ENCODE measurements at places on chromosomes 2 and 18. TPM values are rescaled to one million over a fixed set of nuclear protein-coding genes. Genes with fewer than 3 reads are reported as not detected.

- no peak for DNase-seq
- H3K36me3 ChIP-seq, result no peaks in the 10 kb centered on the region
- H3K27me3 ChIP-seq, result peaks cover 87% of the 10 kb centered on the region
- no peaks in the 10 kb centered on the region for H3K4me1 ChIP-seq
- H3K27ac ChIP-seq, result no peak overlapping the region
Measured at GRCh38 chr2:60536746-60537145, 16.7 kb downstream of the BCL11A start.

DNA sequence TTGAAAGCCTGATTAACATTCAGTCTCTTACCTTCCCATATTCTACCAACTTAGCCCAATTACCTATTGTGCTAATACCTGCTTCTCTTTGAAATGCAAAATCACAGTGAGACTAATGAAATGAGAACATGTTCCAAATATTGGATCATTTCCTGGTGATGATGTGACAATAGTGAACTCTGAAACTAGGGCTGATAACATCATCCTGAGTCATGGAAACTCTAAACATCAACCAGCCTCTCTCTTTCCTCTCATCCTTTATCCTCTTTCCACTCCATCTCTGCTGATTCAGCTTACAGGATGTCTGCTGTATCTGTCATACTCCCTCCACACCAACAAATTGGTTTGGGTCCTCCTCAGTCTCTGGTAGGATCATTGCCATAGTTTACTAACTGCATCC, 98.8 kb upstream of the NCKAP5 start:
- no peak overlapping the region for H3K4me3 ChIP-seq
- H3K4me1 ChIP-seq, result no peaks in the 10 kb centered on the region
- H3K27ac ChIP-seq, result no peak overlapping the region
- no peaks in the 10 kb centered on the region for H3K27me3 ChIP-seq
- DNase-seq, result no peak

- peak overlapping the region; percentile 76 for H3K4me3 ChIP-seq
- no peaks in the 10 kb centered on the region for H3K36me3 ChIP-seq
- no peaks in the 10 kb centered on the region for H3K27me3 ChIP-seq
- DNase-seq, result peak; percentile 57
- no peaks in the 10 kb centered on the region for H3K4me1 ChIP-seq
- H3K27ac ChIP-seq, result peak overlapping the region; percentile 17
Measured at GRCh38 chr2:178522950-178523595, 42.8 kb downstream of the PLEKHA3 start.

DNA sequence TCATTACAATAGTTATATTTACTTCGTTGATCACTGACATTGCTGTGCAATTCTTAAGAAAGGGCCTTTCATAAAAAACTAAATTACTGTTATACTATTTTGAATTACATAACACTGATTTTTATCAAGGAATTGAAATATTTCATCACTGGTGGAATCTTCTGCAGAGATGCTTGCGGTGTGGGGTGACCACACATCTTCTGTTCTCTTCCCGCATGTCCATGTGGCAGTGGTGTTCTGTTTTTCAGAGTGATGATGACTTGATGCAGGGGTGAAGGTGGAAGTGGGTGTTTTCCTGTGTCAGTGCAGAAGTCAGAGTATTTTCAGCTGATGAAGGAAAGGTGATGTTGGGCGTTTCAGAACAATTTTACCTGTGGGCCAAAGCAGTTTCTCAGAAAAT, 7.0 kb downstream of the CNDP2 start:
- H3K4me1 ChIP-seq, result no peaks in the 10 kb centered on the region
- no peak for DNase-seq
- no peak overlapping the region for H3K27ac ChIP-seq
- no peak overlapping the region for H3K4me3 ChIP-seq
- no peaks in the 10 kb centered on the region for H3K27me3 ChIP-seq

DNA sequence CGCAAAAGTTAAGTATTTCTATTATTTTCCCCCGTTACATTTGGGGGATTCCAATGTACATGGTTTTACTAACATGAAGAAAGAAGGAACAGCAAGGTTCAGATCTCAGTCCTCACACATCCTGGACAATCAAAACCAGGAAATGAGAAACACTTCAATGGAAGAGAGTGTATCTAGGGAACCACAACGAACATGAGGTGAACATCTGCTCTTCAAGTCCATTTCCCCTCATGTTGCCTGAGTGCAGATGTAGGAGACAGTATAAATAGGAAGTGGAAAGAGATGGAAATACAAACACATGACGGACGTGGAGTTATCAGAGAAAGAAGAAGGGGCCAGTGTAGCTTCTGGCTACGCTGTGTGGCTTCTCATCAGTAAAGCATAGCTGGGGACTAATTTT, 52.6 kb downstream of the CHN1 start:
- H3K27ac ChIP-seq, result no peak overlapping the region
- H3K36me3 ChIP-seq, result no peaks in the 10 kb centered on the region
- DNase-seq, result no peak
- no peaks in the 10 kb centered on the region for H3K27me3 ChIP-seq
- H3K4me3 ChIP-seq, result no peak overlapping the region
- no peaks in the 10 kb centered on the region for H3K4me1 ChIP-seq

DNA sequence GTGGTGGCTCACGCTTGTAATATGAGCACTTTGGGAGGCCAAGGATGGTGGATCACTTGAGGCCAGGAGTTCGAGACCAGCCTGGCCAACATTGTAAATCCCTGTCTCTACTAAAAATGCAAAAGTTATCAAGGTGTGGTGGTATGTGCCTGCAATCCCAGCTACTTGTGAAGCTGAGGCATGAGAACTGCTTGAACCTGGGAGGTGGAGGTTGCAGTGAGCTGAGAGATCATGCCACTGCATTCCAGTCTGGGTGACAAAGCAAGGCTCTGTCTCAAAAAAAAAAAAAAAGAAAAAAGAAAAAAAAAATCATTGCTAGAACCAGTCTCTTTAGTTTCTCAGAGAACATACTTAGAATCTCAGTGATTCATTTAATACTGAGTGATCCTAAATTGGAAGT, 217.1 kb downstream of the DYM start:
- H3K4me1 ChIP-seq, result no peaks in the 10 kb centered on the region
- H3K27ac ChIP-seq, result no peak overlapping the region
- DNase-seq, result no peak
- H3K27me3 ChIP-seq, result no peaks in the 10 kb centered on the region
- H3K4me3 ChIP-seq, result no peak overlapping the region
- no peaks in the 10 kb centered on the region for H3K36me3 ChIP-seq

ZNF407 gene
- 7.6 TPM for total RNA-seq

ALK gene
- total RNA-seq, result not detected

DNA sequence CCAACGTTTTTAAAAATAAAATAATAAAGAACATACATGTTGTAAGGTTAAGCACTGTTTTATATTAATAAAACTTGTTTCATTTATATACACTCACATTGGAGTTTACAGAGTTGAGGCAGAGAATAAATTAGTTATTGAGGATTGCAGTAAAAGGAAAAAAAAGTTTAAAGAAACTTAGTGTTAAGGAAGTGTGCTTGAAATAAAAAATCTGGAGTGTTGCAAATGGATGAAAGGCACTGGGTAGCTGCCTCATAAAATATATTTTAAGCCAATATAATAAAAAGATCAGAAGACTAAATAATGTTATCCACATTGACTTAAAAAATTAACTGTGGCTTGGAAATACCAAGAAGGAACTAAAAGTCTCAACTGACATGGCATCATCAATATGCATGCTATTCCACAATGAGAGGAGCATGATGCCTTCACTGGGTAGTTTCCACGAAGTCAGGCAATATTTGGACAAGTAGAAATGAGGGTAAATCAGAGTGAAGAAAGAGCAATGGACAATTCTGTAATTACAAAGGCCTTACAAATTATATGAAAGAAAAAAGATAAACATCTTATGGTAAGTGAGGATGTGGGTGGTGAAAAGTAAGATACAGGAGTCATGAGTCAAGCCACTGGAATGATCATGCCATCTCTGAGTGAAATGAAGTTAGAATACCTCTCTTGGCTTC, 2.5 kb downstream of the GALNT3 start:
- H3K27ac ChIP-seq, result no peak overlapping the region
- H3K4me3 ChIP-seq, result no peak overlapping the region
- H3K27me3 ChIP-seq, result no peaks in the 10 kb centered on the region
- H3K36me3 ChIP-seq, result no peaks in the 10 kb centered on the region
- H3K4me1 ChIP-seq, result 0 out of 2 replicates have a peak, but pooled peaks cover 3% of the 10 kb centered on the region
- no peak for DNase-seq

GRCh38 chr2:188765522-188766470, 208.4 kb upstream of the COL3A1 start:
- no peaks in the 10 kb centered on the region for H3K27me3 ChIP-seq
- no peaks in the 10 kb centered on the region for H3K36me3 ChIP-seq
- H3K4me1 ChIP-seq, result no peaks in the 10 kb centered on the region

DNA sequence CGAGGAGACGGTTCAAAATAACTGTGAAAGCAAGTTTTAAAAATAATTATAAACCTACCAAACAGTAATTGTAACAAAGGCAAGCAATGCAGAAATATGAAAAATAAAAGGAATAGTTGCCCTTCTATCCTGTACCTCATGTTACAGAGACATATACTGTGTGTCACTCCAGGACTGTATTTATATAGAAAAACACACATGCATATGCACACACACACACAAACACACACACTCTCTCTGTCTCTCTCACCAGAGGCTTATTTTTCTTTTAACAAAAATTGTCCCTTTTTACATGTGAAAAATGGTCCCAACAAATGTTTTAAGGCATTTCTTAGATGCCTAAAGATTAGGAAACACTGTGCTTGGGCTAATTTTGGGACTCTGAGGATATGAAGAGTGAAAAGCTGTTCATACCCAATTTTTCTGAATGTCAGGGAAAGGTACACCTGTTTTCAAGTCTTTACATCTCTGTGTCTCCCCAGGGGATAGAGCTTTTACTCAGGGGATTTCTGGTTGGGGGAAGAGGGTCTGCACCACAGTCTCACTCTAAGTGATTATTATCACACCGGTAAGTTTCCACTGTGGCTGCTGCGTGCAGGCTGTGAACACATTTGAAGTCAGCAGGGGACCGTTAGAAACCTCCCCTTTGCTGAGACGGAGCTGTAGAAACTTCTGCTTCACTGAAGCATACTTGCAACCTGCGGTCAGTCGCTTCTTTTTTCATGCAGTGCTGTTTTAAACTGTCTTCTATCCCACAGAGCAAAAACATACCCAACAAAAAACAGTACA, 51.4 kb upstream of the SPAG16 start:
- no peaks in the 10 kb centered on the region for H3K36me3 ChIP-seq
- H3K4me1 ChIP-seq, result no peaks in the 10 kb centered on the region
- no peak for DNase-seq

DNA sequence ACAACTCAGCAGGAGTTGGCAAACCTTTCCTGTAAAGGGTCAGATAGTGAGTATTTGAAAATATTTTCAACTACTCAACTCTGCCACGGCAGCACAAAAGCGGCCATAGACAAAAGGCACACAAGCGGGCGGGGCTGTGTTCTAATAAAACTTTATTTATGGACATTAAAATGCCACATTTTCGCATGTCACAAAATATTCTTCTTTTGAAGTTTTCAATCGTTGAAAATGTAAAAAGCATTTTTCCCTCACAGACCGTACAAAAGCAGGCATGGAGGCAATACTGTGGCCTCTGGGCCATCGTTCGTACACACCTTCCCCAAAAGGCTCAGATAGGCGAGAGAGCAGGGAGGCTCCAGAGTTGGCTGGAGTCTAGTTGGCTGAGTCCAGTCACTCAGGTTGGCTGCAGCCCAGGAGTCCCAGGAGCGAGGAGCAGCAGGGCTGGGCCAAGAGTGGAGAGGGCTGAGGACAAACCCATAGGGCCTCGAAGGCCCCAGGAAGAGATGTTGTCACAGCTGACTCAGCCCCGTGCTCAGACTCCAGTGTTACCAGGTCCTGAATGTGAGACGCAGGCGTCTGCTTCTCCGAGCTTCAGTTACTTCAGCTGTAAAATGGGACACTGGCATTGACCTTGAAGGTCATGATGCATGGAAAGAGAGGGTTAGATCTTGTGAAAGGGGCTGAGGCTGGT, 42.5 kb downstream of the SDC1 start:
- H3K4me1 ChIP-seq, result peaks cover 1% of the 10 kb centered on the region
- H3K27ac ChIP-seq, result no peak overlapping the region
- no peak overlapping the region for H3K4me3 ChIP-seq
- no peak for DNase-seq

PTPN2 gene
- total RNA-seq, result 50.3 TPM

DNA sequence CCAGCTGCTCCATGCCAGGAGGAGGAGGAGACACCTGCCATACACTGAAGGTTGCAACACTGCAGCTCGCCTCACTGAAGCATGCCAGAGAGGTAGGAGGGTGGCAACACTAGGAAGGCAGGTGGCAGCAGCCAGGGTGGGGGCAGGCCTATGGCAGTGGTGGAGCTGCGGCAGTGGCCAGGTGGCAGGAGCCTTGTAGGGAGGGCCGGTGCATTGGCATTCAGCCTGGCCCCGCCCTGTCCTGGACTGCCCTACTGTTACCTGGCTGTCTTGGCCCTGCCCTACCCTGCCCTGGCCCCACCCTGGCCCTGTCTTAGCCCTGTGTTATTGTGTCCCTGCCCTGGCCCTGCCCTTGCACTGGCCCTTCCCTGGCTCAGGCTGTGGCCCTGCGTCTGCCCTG, 7.4 kb upstream of the ANKRD62 start:
- H3K4me3 ChIP-seq, result no peak overlapping the region
- H3K36me3 ChIP-seq, result no peaks in the 10 kb centered on the region
- H3K4me1 ChIP-seq, result no peaks in the 10 kb centered on the region

GRCh38 chr2:99255491-99256318, at the start of gene LYG2:
Gene LYG2, minus strand, starts transcription at chr2:99255666. Its CDS starts 1,406 bp downstream, at chr2:99254260.
- H3K4me1 ChIP-seq, result peaks cover 8% of the 10 kb centered on the region
- H3K36me3 ChIP-seq, result no peaks in the 10 kb centered on the region
- no peak within 1 kb of the TSS for H3K4me3 ChIP-seq
- no peak within 1 kb of the TSS for H3K27ac ChIP-seq

DNA sequence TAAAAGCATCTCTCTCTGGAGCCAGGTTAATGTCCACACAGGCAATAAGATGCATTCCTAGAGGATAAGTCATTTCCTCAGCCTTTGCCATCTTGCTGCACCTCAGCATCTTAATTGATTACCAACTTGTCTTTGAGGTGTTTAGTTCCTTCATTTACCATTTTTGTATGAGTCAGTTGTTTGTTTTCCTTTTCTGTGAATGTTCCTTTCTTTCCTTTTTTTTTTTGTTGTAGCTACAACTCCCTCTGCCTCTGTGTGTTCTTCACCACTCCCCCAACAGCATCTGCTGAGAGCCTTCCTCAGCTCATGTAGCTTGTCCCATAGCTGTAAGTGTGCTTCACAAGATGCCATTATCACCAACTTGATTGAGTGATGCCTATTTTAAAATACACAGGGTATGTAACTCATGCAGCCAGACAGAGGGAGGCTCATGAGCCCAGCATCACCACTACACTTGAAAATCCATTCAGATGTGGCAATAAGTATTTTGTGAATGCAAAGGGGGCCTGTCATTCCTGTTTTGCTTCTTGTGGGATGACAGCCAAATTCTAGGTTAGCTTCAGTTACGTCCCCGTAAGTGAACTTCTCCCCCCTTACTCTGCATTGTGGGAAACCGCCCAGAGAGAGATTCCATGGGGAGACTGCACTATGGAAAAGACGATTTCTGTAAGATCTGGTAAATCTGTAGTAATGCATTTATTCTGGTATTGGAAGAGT, 315.9 kb upstream of the ZEB2 start:
- H3K27ac ChIP-seq, result peak overlapping the region; percentile 49
- H3K4me3 ChIP-seq, result no peak overlapping the region
- peaks cover 21% of the 10 kb centered on the region for H3K4me1 ChIP-seq

- no peaks in the 10 kb centered on the region for H3K27me3 ChIP-seq
- no peaks in the 10 kb centered on the region for H3K4me1 ChIP-seq
- H3K36me3 ChIP-seq, result no peaks in the 10 kb centered on the region
Measured at GRCh38 chr2:165863810-165864261, 69.8 kb upstream of the GALNT3 start.

GPR35 gene
- 4.2 TPM for total RNA-seq

KHK gene
- 6.7 TPM for total RNA-seq

Measured in HCT116 (cell line).